Skeletal muscle cell (primary cell): ENCODE measurements at places on chromosomes 12 and 14.
A peak's percentile ranks its signal among the peaks of the same experiment; 100 is the strongest.

- DNase-seq, result no peak
Observed at GRCh38 chr14:101542391-101542790, 18.9 kb upstream of the DIO3 start.

GRCh38 chr12:19003141-19003540, 126.4 kb upstream of the PLEKHA5 start:
- no peak for DNase-seq

GRCh38 chr12:80293759-80294158, 150.3 kb upstream of the PTPRQ start:
- DNase-seq, result no peak

DNA sequence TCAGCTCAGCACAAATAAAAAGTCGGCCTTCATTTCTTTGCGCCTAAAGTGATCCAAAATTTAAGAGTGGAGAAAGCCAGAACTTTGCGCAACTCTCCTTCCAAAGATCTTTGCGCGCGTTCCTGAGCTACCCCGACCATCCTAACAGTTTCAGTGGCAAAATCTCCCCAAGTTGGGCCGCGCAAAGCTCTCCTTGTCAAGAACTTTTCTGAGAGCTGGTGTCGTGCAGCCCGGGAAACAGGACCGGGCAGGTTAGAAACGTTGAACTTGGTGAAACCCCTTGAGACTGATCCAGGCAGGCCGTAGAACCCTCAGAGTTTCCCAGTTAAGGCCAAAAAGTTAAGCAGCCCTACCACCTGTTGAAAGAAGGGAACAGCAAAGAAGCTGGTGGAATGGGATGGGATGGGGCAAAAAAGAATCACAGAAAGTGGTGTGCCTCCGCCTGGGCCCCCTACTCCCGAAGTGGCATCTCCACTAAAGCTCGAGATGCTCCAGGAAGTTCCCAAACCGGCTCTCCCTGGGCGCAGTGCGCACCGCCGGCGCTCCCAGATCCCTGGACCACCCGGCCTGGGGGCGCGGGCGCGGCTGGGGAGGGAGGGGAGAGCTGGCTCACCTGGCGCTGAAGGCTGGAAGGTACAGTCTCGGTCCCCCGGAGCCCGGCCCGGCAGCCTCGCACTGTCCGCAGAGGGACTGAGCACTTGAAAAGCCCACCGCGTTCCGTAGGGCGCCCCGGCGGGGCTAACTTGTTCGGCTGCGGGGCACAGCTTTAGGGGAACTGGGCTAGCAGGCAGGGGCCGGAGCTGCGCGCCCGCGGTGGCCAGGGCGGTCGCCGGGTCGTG, 768 bp downstream of the DBX2 start:
- DNase-seq, result no peak

DNA sequence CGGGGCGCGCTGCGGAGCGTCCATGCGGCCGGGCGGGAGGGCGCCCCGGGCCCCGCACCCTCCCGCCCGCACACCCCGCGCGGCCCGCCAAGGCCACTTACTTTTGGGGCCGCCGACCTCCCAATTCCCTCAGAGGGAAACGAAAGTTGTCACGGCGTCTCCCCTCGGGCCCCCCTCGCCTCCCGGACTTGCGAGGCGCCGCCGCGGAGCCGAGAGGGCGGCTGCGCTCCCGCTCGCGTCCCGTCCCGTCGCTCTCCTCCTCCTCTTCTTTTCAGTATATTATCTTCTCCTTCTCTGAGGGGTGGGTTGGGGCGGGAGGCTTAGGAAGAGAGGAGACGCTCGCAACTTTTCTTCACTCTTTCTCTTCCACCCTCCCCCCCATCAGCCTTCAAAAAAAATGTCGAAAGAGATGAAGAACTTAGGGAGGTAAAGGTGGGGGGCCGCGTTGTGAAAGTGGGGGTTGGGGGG, 613 bp downstream of the DUSP16 start:
- DNase-seq, result no peak

GRCh38 chr12:92444763-92445162, 258.0 kb upstream of the PLEKHG7 start:
- no peak for DNase-seq

- no peak for DNase-seq
Observed at GRCh38 chr12:67980391-67980790, 8.9 kb upstream of the IFNG-AS1 start.

GRCh38 chr14:86675059-86675458, 1145.1 kb downstream of the FLRT2 start:
- DNase-seq, result no peak

- no peak for DNase-seq
Observed at GRCh38 chr14:54474232-54474793, 14.5 kb downstream of the GMFB start.

- no peak for DNase-seq
Observed at GRCh38 chr14:69226178-69226577, 33.8 kb upstream of the GALNT16 start.

DNA sequence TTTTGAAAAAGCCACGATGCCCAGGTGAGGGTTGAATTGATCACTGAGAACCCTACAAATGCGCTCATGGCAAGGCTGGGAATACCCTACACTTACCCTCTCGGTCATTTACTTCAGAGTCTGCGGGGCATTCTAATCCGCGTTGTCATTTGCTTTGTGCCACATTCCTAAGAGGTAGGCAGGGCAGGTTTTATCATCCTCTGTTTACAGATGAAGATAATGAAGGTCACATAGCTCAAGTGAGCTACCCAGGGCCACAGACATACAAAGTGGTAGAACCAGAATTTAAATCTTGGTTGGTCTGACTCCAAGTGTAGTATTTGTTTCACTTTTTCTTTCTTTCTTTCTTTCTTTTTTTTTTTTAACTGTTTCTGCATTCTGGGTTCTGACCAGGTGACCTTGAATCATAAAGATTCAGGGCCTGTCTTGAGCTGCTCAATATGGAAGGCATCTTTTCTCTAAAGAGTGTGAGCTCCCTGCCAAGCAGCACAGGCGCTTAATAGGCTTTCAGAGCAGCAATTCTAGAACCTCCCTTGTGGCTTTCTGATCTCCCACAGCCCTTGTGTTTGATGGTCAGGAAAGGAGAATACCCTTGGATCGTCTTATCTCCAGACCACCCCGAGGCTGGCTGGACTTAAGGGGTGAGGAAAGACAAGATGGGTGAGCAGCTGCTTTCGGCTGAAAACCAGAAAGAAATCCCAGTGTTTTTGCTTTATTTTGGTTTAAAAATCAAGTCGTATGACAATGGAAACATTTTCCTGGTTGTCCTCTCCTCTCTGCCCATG, 662 bp upstream of the BATF start:
- DNase-seq, result no peak

GRCh38 chr12:100942984-100943749, 148.6 kb downstream of the ANO4 start:
- no peak for DNase-seq

DNA sequence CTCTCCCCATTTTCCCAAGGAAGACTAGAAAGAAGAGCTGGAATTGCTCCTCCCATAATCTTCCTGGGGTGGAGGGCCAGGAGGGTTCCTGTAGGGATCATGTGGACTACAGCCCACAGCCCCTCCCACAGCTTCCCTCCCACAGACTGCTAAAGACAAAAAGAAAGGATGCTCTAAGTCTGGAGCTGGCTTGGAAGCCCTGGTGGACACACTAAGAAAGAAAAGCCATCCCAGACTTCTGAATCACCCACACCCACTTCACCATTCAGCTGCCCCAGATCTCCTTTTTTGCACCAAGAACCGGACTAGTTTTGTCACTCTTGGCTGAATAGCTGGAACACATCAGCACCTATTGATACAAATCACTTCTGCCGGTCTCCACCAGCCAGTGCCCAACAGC, 56.8 kb upstream of the PLXNC1 start:
- no peak for DNase-seq

GRCh38 chr12:117235261-117235660, 45.0 kb upstream of the FBXO21 start:
- DNase-seq, result no peak

DNA sequence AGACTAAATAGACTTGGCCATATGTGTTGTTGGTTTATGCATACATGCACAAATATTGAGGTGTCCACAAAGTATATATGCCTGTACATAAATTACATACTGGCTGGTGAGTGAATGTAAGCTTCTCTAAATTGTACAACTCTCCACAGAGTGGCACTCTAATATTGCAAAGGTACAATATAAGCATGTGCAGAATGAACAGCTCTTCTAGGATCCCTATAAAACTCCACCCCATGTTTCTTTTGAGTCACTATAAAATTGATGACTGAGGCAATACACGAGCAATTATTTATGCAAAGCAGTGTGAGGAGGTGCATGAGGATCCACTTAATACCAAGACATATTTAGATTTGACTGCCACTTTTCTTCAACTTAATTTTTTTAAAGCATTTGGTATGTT, 172.2 kb downstream of the NAV3 start:
- DNase-seq, result no peak

DNA sequence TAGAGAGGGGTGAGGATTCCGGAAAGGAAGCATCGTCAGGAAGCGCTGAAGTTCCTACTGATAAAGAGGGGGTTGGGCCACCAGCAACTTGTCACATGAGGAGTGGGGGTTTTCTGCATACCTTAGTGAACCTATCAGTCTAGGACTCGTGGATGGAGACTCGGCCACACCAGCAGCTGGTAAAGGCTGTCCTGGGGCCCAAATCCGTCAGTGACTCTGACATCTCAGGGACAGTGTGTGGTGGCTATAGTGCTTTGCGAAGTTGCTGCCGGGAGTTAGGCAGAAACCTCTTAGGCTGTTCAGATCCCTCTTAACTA, 16.4 kb downstream of the RNASE2 start:
- DNase-seq, result no peak

DNA sequence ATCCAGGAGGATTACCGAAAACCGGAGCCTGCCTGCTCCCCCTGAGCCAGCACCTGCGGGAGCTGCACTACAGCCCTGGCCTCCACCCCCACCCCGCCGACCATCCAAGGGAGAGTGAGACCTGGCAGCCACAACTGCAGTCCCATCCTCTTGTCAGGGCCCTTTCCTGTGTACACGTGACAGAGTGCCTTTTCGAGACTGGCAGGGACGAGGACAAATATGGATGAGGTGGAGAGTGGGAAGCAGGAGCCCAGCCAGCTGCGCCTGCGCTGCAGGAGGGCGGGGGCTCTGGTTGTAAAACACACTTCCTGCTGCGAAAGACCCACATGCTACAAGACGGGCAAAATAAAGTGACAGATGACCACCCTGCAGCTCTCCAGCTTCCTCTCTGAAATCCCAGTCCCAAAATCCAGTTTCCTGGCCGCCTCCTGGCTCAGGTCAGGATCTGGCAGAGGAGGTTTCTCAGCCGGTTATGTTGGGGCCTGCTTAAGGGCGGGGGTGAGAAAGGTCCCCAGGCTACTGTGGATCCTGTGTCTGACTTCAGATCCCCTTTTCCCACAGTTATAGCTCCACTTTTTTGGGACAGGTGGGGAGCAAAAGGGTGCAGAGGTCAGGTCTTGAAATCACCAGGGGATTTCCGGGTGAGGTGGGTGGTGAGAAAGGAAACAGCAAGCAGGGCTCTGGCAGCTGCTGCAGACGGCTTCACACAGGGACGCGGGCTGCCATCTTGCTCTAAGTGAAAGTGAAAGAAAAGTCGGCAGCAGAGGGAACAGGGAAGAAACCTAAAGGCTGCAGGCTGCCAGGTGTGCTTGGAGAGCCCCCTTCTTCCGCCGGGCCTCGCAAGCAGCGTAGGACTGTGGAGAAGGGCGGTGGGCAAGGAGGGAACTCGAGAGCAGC, at the start of gene TAPBPL:
TAPBPL (plus strand) TSS at position 695 of the 897 bp plus-strand sequence. CDS start 207 bp downstream, outside the sequence.
- DNase-seq, result peak; percentile 43

GRCh38 chr14:92470811-92471210, 42.8 kb upstream of the RIN3 start:
- no peak for DNase-seq

GRCh38 chr12:132824053-132824452, 4.6 kb downstream of the GOLGA3 start:
- DNase-seq, result no peak

- DNase-seq, result no peak
Observed at GRCh38 chr14:71060274-71060673, 153.0 kb downstream of the PCNX1 start.

GRCh38 chr14:54627540-54628363, 60.8 kb downstream of the SAMD4A start:
- no peak for DNase-seq

DNA sequence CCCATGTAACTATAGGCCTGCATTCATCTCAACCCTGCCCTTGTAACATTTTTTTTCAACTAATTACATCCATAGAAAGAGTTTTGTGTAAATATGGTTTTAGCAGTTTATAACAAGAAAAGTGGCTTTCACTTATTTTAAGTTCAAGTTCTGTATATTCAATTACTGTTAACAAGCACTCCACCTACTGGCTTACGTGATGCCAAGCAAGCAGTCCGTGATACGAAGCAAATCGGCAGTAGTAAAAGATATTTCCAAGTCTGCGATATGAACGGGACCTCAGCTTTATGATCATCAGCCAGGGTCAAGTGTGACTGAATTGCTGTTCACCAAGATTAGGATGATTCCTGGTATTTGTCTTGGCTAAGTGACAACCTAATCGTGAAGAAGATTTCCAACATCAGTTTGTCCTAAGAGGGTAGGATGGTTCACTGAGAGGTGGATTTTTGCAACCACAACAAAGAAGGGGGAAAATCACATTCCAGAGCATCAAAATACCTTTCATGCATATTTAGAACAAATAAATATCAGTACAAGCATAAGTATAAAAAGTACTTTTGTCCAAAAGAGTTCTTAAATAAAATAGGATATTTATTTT, 456.2 kb downstream of the FOXG1 start:
- DNase-seq, result no peak

- DNase-seq, result no peak
Observed at GRCh38 chr12:32881107-32881506, 15.5 kb downstream of the PKP2 start.

GRCh38 chr14:29637411-29637810, 290.2 kb downstream of the PRKD1 start:
- DNase-seq, result peak; percentile 67

DNA sequence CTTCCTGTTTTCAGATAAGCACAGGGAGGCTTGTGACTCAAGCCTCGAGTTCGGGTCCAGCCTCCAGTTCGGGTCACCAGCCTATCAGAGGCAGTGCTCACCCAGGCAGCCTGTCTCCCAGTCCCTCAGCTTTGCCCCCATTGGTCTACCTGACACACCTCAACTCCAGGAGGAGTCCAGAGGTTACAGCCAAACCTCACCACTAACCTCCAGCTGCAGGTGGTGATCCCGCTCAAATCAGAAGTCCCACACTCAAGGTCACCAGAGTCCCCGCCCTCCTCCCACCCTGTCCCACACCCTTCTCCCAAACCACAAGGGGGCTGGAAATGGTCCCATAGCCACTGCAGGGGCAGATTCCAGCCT, 42.1 kb downstream of the KDM2B start:
- DNase-seq, result no peak

- DNase-seq, result no peak
Observed at GRCh38 chr12:124298685-124299410, 4.0 kb downstream of the RFLNA start.

DNA sequence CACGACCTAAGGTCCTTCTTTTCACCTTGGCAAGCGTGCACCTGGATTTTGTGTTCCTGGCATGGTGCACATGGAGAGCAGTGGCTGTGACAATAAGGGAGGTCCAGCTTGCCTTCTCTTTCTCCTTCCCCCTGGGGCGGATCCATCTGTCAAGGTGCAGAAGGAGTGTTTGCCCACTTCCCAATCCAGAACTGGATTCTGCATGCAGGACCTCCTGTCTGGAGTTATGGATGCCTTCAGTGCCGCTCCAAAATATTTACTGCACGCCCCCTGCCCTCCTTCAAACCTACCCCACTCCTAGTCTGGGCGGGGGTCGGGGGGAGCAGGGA, 192.7 kb downstream of the DPF3 start:
- DNase-seq, result no peak

GRCh38 chr14:92470215-92470614, 43.4 kb upstream of the RIN3 start:
- no peak for DNase-seq
